NCI-H1105 (cell line): ENCODE measurements at places on chromosomes 11 and 22.

DNA sequence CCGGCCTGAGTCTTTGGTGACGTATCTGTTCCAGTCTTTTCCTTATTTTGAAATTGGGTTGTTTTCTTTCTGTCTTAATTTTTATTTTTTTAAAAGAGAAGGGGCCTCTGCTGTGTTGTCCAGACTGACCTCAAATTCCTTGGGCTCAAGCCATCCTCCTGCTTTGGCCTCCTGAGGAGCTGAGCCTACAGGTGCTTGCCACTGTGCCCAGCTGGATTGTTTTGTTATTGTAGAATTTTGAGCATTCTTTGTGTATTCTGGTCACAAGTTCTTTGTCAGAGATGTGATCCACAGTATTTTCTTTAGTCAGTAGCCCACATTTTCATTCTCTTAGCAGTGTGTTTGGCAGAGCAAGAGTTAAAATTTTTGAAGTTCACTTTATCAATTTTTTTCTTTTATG, 100.1 kb downstream of the ATXN10 start:
- no peak for DNase-seq

DNA sequence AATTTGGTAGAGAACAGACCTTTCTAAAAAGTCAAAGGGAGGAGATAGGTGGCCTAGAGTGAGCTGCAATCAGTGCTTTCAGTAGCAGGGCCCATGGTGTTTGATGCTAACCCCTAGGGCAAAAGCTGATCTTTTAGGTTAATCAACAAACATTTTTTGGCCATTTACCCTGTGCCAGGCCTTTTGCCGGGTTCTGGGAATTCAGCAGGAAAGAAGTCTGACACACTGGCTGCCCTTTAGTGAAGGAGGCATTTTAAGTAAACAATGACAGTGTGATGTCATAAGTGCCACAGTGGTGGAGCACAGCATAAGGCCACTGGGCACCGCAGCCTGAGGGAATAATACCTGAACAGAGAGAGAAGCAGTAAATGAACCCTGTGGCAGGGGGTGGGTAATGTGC, 29.0 kb downstream of the C22orf31 start:
- DNase-seq, result no peak

- DNase-seq, result no peak
These were observed 269.0 kb downstream of the ST3GAL4 start for GRCh38 chr11:126624506-126624905.

- no peak for DNase-seq
These were observed 2.6 kb upstream of the P2RY6 start for GRCh38 chr11:73269459-73270015.

GRCh38 chr22:44385781-44386180, 73.0 kb upstream of the SHISAL1 start:
- DNase-seq, result no peak

- no peak for DNase-seq
These were observed 535.1 kb upstream of the ARHGAP42 start for GRCh38 chr11:100151944-100152343.

DNA sequence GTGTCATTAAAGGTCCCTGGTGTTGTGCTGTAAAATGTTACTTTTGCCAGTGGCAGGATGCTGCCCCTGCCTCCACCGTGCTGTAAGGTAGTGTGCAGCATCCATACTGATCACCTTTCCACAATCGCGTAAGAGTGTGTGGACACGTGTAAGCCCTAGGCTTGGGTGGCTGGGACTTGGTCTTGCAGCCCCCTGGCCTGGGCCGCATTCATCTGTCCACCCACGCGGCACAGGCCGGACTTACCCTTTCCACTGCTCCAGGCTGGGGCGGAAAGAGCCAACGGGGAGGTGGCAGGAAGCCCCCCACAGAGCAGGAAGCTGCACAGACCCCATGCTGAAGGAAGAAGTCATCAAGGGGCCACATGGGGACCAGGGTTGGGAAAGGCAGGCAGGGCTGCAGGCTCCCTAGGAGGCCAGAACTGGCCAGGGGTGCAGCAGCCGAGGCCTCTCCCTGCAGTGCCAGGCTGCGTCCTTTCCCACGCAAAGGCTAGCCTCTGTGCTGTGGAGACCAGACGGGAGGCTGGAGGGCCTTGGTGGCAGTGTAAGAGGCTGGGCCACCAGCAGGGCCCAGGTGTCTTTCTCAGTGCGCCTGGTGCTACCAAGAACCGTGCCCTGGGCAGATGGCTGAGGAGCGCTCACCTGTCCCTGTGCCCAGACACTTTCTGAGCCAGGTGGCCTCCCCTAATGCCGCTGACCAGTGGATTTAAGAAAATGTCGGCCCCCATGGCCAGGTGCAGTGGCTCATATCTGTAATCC, 11.7 kb upstream of the TMEM191C start:
- DNase-seq, result no peak

DNA sequence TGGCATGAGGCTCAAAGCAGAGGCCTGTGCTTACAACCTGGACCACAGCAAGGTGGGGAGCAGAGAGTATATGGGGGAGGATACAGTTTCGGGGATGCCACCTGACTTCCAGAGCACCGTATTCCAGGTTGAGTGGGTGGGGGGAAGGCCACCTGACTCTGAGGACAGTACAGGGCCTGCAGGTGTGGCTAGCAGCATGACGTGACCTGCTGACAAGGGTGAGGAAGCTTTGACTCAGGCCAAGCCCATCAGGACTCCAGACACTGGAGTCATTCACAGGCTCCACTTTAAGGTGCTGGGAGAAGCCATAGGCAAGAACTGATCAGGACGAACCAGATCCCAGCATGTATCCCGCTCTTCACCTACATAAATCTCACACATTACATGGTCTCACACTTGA, 34.6 kb upstream of the CRTAM start:
- no peak for DNase-seq

DNA sequence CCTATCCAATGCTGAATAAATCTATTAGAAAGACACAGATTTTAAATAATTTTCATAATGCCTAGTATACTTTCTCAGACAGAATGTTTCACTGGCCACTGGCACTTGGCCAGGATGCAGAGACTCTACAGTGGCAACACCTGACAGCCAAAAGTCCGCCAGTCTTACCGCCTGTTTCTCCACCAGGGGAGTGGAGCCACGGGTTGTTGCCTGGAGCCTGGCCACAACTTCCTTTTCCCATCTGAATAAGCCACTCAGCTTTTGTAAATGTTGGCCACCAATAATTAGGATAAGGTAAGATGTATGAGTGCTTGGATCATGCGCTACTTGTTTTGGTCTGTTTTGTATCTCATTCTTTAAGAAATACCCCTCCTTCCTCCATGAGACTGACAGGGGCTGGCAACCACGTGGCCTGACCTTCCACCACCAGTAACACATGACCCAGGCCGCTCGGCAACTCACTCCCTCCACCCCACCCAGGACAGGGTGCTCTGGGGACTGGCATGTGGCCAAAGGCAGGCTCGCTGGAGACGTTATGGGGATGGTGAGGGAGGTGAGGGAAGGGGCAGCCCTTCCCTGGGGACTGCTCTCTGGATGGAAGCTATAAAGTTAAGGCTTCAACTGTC, 93.0 kb upstream of the BID start:
- DNase-seq, result no peak

DNA sequence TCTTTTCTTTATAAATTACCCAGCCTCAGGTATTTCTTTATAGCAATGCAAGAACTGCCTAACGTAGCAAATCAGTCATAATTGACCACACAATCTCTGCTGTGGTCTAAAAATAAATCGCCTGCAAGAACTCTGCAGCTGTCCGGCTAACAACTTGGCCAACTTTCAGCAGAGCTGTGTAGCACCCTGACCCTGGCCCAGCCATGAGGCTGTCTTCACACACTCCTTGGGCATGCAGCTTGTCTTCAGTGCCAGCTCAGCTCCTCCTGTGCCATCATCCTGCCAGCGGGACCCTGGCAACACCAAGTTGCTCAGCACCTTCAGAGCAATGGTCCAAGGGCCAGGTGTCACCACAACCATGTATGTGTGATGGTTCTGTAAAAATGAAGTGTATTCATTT, 355.6 kb downstream of the OPCML start:
- no peak for DNase-seq

- DNase-seq, result no peak
These were observed 265.5 kb upstream of the NARS2 start for GRCh38 chr11:78840200-78840599.

DNA sequence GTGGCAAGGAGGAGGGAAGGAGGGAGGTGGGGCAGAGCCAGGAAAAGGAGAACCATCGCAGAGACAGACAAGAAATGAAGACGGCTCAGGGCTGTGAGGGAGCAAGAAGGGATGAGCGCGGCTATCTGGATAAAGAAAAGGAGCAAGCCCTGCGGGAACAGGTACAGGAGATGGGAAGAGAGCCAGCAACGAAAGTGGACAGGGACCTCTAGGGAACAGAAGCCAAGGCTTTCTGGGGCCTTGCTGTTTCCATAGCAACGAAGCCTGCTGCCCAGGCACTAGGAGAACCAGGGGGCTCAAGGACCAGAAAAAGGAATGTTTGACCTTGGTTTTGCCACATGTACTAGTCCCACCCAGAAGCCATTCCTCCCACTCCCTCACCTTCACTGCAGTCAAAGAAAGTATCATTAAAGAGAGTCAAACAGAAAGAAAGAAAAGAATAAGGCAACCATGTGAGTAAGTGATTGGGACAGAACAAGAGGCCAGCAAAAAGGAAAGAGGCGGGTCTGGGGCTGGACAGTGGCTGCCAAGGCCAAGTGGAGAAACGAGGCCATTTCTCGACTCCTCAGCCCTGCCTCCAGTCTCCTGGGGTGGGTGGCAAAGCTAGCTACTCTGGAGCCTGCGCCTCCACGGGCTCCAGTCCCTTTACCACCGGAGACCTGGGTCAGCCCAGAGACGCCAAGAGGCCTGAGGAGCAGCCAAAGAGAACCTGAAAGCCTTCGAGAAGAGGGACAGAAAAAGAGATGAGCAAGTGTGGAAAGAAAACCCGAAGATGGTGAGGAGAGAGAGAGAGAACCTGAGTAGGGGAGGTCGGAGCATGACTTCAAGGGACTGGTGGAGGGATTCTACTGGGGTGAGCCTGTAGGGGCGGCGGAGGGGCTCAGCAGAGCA, 35.1 kb downstream of the NRXN2 start:
- DNase-seq, result no peak

- DNase-seq, result no peak
These were observed 252.6 kb upstream of the B3GAT1 start for GRCh38 chr11:134664447-134665187.

GRCh38 chr22:39101226-39101625, 4.2 kb downstream of the APOBEC3H start:
- DNase-seq, result no peak

DNA sequence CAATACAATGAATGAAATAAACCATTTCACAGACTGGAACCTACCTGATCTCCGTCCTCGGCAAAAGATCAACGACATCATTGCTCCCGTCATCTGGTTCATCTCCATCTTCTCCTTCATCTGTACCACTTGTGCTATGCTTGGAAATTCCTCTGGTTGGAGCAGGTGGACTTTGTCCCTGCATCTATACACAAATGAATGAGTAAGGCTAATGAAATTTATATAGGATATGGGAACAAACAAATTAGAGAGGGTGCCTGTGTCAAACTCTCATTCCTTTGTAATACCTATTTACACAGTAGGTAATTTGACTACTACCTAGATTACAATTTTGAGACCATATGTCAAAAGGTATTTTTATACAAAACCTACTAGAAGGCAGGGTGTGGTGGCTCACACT, 59.4 kb downstream of the F2 start:
- DNase-seq, result no peak

DNA sequence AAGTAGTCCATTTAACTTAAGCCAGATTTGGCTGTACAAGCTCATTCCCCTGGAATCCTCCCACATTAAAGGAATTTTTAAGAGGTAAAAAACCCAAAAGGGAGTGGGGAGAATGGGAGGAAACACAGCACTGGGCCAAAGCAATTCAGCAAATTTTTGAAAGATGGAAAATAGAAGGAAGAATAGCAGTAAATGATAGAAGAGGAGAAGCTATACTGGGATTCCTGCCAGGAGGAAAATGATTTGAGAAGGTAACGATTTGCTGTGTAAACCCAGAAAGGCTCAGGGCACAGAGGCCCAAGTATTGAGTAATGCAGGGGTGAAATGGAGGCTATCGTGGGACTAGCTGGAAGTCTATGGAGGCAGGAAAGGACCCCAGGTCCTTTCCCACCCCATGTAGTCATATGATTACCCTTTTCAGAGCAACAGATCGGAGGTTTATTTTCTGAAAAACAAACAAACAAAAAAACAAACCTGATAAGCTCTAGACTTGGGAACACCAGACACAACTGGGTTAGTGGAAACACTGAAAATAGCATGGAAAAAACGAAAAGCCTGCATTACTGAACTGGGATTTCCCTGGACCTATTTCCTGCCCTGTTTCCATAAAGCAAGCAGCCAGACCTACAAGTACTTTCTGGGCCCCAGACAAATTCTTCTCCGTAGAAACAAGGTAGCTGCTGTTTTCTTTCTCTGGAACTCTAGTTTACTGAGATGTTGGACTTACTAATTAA, 140.0 kb downstream of the SWAP70 start:
- DNase-seq, result no peak

- no peak for DNase-seq
These were observed 404.6 kb upstream of the DDI1 start for GRCh38 chr11:103631841-103632240.

DNA sequence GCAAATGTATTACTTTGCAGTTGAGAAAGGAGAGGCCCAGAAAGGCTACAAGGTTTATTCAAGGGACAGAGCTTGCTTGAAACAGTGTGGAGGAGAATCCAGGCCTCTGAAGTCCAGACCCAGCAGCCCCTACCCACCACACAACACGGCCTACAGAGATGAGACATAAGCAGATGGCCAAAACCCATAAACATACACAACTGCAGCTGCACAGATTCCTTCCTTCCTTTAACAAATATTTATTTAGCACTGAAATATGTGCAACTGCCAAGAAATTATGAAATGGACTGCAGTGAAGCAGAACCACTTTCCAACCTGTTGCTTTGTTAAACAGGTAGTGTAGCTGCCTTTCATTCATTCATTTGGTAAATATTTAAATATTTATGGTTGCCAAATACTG, 122.3 kb downstream of the SPATA19 start:
- DNase-seq, result peak; percentile 94

DNA sequence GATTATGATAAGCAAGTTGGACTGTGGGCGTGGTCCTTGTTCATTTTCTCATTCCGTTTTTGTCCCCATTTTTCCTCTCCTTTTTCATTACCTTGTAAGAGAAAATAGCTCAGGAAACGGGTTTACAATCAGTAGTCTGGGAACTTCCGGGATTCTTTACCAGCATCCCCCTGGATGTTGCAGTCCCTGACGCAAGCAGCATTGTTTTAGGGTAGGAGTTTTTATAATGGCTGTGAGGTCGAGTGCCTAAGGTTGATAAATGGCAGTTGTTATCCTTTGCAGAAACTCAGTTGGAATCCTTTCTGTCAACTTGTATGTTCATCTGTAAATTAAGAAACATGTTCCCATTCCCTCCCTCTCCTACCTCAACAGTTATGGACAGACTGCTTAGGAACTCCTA, 68.3 kb downstream of the ARHGEF12 start:
- DNase-seq, result no peak

GRCh38 chr11:72636376-72636775, 37.8 kb downstream of the PDE2A start:
- no peak for DNase-seq

- DNase-seq, result no peak
These were observed 80.1 kb downstream of the LDLRAD3 start for GRCh38 chr11:36023922-36024321.
